Adipocyte (in vitro differentiated cells): ENCODE measurements at places on chromosomes 6 and 20.

- DNase-seq = peak; percentile 85
Observed at GRCh38 chr6:73774311-73774774, 78.3 kb downstream of the CD109 start.

DNA sequence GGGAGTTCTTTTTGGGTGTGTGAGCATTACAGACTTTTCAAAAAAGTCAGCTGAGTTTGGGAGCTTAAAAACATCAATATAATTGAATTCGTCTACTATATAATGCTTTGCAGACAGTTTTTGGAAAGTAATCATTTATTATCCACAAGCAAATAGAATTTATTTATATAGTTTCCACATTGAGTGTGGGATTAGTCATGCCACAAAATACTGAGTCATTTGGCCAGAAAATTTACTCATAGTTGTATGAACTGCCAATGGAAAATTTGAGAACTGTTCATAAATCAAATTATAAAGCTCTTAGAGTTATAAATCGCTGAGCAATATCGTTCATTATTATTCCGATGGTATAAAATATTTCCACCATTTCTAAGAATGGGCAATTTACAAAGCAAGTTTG, 5.0 kb downstream of the BEND6 start:
- peak; percentile 64 for DNase-seq

DNA sequence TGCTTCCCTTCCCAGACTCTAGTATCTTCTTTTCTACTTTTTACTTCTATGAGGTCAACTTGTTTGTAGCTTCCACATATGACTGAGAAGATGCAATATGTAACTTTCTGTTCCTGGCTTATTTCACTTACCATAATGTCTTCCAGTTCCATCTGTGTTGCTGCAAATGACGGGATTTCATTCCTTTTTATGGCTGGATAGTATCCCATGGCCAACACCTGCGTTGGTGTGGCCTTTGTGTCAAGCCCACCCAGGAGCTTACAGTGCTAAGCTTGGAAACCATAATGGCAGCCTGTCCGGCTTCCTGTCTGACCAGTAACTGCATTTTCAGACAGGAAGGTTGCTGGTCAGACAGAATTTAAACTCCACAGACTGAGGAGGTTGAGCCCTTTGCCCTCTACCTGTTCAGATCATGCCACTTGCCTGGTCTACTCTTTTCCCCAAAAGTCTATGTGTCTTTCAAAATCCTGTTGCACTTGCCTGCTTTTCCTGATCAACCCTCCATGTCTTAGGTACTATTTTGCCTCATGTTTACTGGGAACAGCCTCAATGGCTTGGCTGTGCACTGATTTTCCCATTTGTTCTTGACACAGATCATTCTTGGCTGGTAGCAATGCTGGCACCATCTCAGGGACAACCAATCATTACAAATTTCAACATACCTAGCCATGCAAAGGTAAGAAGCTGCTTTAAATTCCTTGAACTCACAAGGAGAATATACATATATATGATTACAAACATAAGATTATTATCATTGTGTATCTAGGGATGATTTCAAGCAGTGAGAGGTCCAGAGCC, 114.3 kb upstream of the PLEKHG1 start:
- no peak for DNase-seq

DNA sequence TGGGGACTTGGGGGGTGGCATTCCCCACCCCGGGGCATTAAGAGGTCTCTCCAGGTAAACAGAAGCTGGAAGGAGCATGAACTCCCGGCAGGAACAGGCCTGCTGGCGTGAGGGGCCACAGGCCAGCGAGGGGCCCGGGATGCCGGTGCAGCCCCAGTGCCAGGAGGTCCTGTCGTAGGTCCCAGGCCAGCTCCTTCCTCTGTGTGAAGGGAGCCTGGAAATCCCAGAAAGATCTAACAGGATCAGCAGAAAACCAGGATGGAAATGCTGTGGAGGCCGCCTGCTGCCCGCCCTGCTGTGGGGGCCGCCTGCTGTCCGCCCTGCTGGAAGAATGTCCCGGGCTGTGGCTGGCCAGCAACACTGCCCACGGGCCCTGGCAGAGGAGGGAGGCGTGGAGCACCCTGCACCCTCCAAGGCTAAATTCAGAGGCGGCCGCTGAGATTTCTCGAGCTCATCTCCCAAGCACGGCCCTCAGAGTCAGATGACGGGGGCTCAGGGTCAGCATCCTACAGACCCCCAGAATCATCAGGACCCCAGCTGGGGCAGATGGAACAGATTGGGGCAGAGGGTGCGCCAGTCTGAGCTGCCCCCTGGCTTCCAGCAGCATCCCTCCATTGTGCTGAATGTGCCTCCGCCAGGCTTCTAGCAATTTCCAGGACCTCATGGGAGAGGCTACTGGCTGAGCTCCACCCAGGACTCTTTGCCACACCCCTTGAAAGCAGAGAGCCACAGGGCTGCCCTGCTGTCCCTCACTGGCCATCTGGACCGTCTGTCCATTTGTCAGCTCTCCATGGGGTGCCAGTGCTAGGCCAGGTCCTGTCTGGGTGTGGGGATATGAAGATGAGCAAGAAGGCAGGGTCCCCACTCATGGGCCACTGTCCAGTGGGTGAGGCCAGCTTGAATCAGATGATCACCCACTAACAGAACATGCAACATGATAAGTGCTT, 32.2 kb upstream of the SLCO4A1 start:
- DNase-seq = no peak

- no peak for DNase-seq
Observed at GRCh38 chr20:57901526-57901925, 191.7 kb upstream of the PMEPA1 start.

DNA sequence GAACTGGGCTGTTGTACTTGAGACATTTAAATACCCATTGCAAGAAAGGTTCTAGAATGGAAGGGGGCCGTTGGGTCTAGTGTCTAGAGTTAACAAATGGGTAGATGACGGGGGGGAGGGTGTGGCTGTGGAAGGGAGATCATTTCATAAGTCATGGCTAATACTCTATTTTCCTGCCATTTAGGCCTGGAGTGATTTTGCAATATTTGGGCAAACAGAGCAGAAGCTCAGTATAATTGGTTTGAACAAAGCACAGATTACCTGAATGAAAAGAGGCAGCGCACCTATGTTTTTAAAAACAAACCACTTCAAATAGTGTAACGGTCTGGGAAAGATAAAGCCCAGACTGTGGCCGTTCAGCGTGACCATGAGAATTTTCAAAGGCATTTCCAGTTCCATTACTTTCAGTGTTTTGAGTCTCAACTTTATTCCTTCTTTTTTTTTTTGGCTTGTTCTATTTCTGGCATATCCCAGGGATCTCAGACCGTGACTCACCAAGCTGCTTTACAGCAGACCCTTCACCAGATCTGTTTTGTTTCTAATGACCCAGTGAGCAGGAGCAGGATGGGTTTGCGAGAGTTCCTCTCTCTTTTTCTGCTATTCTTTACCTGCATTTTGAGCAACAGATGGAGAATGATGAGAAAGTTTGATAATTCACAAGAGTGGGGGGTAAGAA, 73.7 kb downstream of the LYRM2 start:
- peak; percentile 19 for DNase-seq

DNA sequence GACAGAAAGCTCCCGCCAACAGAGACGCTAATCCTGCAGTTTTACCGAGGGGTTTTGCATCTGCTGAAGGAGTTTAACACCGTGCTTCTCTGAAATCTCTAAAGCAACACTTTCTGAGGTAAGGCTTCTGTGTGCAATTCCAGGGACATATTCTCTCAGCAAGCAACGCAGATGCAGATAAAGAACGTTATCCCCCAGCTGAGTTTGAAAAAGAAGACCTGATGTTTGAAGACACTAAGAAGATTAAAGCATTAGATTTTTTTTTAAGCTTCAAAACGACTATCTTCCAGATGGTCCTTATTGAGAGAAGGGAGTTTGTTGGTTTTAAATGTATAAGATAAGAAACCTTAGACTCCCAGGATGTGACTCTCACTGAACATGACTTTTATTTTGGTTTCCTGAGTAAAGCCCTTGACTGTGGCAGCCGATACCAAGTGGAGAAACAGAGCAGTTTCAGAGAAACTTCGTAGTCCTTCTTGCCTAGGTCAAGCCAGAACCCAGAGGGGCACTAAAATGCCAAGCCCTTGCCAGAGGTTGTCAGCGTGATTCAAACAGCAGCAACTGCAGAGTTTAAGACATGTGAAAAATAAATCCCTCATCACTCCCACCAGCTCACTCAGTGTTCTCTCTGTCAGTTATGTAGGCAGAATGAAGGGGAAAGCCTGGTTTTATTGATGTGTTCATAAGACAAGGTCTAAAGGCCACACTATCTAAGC, 353.3 kb upstream of the CNR1 start:
- no peak for DNase-seq

DNA sequence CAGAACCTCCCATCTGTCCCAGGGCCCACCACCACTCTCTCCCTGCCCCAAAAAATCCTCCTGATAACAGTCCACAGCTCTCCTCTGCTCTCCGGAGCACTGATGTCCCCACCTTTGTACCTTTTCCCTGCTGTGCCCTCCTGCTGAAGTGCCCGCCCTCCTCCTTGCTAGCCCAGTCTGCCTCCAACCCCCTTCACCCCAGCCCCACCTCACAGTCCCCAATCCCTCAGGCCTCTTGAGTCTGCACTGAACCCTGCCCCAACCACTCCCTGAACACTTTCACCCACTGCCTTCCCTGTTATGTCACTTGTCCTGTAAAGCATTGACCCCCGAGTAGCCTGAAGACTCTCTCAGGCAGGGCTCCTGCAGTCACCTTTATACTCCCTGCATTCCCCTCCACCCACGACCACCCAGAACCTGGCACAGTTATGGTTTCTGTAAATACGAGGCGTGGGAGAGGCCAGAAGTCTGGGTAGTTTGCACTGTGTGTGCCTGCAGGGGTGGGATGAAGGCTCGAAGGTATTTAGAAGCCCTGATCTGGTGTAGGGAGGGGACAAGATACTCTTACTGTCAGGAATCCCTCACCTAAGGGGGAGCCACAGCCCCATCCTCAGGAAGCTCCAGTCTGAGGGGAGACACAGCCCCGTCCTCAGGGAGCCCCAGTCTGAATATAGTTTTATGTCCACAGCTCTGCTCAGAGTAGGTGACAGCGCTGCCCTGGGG, 5.4 kb downstream of the GLP1R start:
- no peak for DNase-seq

GRCh38 chr20:23059846-23060245, 10.4 kb upstream of the THBD start:
- peak; percentile 3 for DNase-seq

DNA sequence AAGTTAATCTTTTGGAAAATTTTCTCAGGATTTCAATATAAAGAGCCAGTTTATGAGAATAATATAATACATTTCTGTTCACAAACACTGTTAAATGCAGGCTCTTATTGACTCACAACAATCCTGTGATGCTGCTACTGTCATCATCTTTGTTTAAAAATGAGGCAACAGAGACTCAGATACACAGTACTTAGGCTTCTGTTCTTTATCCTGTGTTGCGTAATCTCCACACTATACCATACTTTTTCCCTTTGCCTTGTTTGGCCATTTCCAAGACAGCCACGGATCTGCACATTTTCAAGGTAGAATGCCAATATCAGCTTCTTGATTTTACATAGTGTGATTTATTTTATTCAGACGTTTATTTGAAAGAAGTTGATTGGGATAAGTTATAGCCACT, 699.0 kb upstream of the CITED2 start:
- DNase-seq = peak; percentile 76

- peak; percentile 68 for DNase-seq
Observed at GRCh38 chr6:147382945-147383554, 125.4 kb upstream of the SAMD5 start.

- peak; percentile 93 for DNase-seq
Observed at GRCh38 chr6:121652726-121653623, 217.5 kb downstream of the GJA1 start.

GRCh38 chr6:52992980-52993920, 1.8 kb downstream of the GSTA4 start:
- DNase-seq = peak; percentile 90

- no peak for DNase-seq
Observed at GRCh38 chr20:63333241-63333836, 27.8 kb downstream of the CHRNA4 start.

DNA sequence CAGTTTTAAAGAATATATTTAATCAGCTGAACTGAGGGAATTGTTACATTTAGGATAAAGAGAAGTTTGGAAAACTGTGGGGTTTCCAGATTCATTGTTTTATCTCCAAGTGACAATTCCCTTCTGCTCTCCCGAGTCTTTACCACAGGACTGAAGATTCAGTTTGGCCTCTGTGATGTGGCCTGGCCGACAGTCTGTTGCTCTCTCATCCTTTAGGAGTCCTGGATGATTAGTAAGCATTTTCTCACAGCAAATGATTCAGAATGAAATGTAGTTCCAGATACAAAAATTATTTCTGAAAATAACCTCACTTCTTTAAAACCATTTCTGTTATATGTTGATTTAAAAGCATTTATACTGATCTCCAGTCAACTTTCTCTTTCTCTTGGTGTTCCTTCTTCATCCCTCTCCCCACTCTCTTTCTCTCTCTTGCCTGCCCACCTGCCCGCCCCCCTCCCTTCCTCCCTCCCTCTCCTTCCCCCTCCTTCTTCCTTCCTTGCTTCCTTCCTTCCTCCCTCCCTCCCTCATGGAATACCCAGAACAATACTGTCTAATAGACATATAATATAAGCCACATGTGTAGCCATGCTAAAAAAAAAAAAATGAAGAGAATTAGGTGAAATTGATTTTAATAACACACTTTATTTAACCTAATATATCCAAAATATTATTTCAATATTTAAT, 254.9 kb downstream of the PRL start:
- DNase-seq = peak; percentile 51
